ENCODE measurements at places on chromosomes 4 and X.

DNA sequence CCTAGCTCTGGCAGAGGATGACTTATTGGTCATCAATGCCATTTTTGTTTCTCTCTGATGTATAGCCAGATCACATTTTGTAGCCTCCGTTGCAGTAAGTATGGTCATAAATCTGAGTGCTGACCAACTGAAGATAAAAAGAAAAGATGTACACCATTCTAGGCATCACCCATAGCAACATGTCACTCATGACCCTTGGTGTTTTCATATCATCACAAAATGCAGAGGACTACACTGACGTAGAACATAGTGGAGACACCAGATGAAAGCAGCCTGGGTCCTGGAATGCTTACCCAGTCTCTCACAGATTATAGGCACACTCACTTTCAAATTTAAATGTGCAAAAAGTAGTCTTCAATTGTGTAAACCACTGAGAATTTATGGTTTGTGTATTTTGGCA is 172.8 kb downstream of the PDHA2 start:
- DNase-seq: no peak

GRCh38 chr4:153766758-153767157 is 6.9 kb upstream of the RNF175 start:
- no peak for DNase-seq

- no peak for DNase-seq
Measured at GRCh38 chrX:11423362-11423818, 130.2 kb downstream of the AMELX start.

DNA sequence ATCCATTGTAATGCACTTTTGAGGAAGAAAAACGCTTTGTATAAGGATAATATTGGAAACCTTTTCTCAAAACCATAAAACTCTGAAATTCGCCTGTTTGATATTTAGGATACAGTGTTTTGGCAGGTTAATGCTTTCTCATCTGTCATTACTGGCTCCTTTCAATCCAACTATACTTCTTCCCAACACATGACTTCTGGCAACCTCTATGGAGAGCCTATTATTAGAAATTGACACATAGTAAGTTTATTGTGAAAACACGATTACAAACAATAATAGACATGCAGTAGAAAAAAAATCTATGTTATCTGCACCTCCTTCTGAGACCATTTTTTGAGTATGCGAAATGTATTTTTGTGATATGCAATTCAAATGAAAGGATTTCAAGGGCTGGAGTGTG is 4.6 kb upstream of the KLHL34 start:
- no peak for DNase-seq

DNA sequence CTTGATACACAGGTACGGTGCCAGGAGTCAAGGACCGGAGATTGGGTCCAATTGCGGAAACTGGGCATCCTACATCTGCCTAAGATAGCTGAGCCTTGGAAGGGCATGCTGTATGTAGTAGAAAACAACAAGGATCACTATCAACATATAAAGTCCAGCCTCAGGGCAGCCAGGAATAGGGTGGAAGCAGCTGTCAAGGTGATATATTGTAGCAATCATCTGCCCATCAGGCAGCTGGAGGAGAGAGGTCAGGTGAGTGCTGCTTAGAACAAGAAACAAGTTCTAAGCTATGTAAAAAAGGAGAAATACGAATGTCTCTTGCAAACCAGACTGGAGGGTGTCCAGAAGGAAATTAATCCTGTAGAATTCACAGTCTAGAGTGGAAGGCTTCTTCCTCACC is 34.8 kb downstream of the KCNE5 start:
- DNase-seq: no peak

DNA sequence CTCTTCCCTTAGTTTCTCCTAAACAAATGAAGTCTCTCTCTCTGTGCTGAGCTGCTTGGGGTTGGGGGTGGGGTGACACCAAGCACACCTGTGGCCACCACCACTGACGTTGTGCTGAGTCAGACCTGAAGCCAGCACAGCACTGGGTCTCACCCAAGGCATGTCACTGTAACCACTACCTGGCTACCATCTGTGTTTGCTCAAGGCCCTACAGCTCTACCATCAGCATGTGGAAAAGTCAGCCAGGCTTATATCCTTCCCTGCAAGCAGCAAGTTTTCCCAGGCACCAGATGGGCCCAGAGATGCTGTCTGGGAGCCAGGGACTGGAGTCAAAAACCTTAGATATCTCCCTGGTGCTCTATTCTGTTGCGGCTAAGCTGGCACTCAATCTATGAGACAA is 6.9 kb downstream of the CXCL10 start:
- DNase-seq: no peak

DNA sequence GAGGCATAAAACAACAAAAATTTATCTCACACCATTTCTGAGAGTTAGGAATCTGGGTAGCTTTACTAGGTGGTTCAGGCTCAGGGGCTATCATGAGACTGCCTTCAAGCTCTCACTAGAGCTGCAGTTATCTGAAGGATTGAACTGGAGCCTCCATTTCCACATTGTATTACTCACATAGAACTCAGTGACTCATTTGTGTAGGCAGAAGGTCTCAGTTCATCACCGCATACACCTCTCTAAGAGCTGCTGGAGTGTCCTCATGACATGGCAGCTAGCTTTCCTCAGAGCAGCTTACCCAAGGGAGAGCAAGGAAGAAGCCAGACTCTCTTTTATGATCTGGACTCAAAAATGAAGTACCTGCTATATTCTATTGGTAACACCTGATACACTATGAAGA is 389.2 kb downstream of the IQCM start:
- no peak for DNase-seq

GRCh38 chr4:7194251-7195140 is 2.2 kb downstream of the SORCS2 start:
- DNase-seq: no peak

DNA sequence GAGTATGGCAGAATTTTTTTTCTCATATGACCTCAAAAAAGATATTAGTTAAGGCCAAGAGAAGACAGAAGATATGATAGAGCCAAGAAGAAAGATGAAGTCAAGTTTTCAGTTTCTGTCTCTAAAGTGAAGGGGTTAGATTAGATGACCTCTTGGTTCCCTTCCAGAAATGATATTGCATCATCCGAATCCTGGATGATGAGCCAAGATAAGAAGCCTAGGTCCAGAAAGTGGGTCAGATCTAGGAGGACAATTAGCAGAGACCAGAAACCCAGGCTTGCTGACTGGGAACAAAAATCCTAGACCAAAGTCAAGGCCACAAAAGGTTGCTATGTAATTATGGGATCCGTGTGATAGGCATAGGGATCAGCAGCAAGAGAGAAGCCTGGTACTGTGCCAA is 20.2 kb downstream of the SATL1 start:
- no peak for DNase-seq

DNA sequence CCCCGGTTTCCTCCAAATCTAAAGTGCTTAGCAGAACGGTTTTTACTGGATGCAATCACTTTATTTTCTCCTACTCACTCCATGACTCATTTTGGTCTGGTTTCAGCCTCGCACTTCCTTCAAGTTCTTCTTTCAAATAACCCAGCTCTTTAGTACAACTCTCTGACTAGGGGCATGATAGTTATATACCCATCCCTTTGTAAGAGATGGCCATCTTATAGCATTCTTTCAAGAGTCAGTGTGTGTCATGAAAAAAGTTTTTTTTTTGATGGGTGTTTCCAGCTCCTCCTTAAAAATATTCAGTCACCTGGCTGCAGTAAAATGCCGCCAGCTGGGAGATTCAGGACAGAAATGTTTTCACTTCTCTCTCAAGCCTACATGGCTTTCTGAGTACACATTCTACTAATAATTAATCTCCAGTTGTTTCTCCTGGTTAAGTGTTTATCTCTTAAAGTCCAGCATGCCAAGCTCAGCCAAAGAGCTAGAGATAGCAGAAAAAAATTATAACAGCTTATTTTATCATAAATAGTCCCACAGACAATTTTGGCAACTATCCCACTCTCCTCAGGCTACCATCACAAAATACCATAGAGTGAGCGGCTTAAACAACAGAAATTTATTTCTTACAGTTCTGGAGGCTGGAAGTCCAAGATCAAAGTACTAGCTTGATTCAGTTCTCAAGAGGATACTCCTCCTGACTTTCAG is 139.3 kb downstream of the GASK1B start:
- no peak for DNase-seq

DNA sequence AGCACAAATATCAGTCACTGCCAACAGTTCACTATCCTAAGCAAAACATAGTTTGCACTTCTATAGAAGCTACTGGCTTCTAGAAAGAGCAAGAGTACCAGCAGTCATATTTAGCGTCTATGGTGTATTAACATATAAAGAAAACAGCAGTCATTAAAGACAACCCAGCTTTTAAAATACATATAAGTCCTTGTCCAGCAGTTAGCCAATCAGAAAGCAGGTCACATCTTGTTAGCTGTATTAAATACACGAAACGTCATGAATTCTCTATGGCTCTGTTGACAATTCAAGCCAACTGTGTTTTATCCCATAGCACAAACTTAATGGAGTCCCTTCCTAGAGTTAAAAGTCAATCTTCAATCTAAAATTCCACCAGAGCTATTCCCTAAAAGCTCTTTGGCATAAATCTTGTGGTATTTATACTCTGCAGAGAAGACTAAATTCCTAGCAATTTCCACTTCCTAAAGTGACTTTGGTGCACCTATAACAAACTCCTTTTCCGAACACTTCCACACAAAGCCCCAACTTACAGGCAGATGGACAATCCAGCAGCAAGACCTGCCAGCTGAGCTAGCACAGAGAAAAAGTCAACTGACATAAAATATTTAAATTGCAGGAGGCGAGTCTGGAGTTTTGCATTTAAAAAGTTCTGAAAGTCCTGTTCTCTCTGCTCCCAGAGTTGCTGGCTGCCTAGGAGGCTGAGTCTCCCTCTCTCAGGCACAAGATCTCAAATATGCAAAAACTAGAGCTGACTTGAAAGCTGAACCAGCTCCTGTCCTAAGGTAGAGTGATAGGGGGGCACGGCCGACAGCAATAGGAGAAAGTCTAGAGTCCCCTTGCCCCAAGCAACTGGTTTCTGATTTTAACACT is 1.3 kb downstream of the LDB2 start:
- no peak for DNase-seq

GRCh38 chr4:111883557-111883999 is 261.7 kb upstream of the FAM241A start:
- DNase-seq: no peak

- DNase-seq: no peak
Measured at GRCh38 chr4:55784747-55785146, 34.8 kb upstream of the EXOC1L start.

GRCh38 chr4:152628128-152628527 is 51.7 kb downstream of the TMEM154 start:
- DNase-seq: no peak

- DNase-seq: no peak
Measured at GRCh38 chr4:171340258-171340657, 472.9 kb upstream of the GALNTL6 start.

GRCh38 chrX:106510713-106511403 is 100.9 kb upstream of the RADX start:
- no peak for DNase-seq

- DNase-seq: no peak
Measured at GRCh38 chrX:109270580-109271484, 211.1 kb downstream of the GUCY2F start.

- no peak for DNase-seq
Measured at GRCh38 chr4:99134586-99134985, 9.5 kb downstream of the ADH4 start.

GRCh38 chr4:168854350-168854921 is 155.6 kb downstream of the CBR4 start:
- DNase-seq: no peak

GRCh38 chrX:132059973-132060540 is 37.0 kb downstream of the STK26 start:
- DNase-seq: no peak

GRCh38 chr4:93749292-93749761 is 79.2 kb upstream of the ATOH1 start:
- no peak for DNase-seq
